ENCODE measurements at places on chromosomes 11 and 22. TPM values are rescaled to one million over a fixed set of nuclear protein-coding genes. Genes with fewer than 3 reads are reported as not detected.
A peak's percentile ranks its signal among the peaks of the same experiment; 100 is the strongest.

DNA sequence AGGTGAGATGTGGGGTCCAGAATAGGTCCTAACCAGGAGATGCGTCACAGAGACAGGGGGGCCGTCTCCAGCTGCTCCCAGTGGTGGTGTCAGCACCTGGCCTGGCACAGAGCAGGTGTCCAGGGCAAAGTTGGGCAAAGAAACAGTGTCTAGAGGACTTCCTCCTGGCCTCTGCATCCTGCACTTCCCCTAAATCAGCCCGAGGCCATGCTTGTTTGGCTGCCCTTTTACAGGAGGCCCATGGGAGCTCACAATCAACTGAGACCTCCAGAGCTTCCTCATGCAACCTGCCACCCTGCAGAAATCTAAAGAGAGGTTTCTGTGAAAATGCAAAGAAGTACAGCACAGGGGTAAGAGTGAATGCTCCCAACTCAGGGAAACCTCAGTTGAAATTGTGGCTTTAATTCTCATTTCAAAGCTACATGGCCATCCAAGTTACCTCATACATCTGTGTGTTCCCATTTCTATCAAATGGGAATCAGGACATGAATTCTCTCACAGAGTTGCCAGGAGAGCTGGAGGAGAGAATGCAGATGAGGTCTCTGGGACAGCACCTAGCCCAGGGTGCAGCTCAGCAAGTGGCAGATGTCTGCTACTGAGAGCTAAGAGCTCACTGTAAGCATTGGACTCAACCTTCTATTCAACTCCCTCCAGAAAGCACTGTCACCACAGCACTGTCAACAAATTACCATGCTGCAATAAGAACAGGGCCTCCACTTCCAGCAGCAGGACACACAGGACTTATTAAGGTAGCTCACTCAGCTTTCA is 32.6 kb downstream of the TCIRG1 start:
- no peak for DNase-seq

- DNase-seq = peak; percentile 47
Observed at GRCh38 chr11:132056689-132057088, 686.3 kb downstream of the NTM start.

- DNase-seq = peak; percentile 9
Observed at GRCh38 chr11:14764579-14765527, 121.2 kb downstream of the PDE3B start.

DNA sequence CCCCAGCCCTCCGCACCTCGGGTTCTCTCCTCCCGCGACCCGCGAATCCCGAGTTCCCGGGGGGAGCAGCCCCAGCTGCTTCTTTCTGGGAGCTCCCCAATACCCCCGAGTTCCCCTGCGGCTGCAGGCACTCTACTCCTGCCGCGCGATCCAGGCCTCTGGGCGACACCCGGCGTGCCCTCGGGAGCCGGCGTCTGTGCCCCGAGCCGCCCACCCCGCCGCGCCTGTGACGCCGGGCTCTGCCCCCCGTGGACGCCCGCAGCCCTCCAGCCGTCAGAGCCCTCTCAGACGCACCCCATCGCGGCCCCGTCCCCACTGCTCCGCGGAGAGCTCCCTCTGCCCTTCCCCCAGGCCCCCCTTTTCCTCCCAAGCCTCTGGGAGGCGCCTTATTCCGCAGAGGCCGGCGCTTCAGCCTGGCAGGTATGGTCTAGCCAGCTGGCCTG is 422 bp downstream of the GLB1L2 start:
- DNase-seq = no peak

GRCh38 chr11:132972565-132972964 is 559.7 kb downstream of the OPCML start:
- no peak for DNase-seq

DNA sequence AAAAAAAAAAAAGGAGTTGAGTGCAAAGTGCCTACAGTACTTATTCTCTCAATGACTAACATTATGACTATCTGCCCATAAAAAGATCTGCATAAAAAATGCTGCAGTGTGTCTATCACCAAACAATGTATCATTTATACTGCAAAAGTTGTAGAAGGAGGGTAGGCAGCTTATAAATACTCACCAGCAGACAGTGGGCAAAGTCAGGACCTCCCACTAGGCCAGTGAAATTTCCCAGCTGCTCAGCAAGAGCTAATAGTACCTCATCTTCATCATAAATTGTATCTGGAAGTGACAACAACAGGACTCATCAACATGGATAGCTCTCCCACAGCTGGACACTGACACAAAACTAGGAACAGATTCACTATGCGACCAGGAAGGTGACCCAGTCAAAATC is 1.6 kb downstream of the PPP2R1B start:
- DNase-seq = peak; percentile 61

GRCh38 chr11:85663080-85663752 is 1.7 kb downstream of the CREBZF start:
- peak; percentile 46 for DNase-seq

DNA sequence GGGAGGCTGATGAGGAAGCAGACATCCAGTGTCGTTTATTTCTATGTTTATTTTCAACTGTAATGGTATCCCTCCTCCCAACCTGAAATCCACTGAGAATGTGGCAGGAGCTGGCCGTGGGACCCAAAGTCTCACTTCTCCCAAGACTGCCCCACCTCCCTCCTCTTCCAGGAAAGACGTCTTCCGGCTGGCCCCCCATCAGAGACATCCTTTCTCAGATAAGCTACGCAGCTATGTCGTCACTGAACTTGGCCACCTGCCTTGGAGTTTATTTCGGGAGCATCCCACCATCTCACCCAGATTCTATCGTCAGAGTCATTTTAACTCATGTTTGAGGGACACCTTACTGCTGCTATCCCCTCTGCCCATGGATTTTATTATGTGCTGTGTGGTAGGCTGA is 13.9 kb downstream of the TMEM184B start:
- no peak for DNase-seq

- DNase-seq = peak; percentile 61
Observed at GRCh38 chr11:64742087-64742888, 1.7 kb downstream of the RASGRP2 start.

DNA sequence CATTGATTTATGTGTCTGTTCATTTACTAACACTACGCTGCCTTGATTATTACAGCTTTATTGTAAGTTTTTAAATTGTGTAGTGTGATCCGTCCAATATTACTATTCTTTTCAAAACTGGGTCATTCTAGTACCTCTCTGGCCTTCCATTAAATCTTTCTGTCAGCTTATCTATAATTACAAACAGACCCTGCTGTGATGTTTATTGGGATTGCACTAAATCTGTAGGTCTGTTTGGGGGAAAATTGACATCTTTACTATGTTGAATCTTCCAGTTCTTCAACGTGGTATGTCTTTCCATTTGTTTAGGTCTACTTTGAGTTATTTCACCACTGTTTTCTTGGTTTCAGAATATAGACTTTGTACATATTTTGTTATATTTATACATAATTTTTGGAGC is 15.6 kb downstream of the CABIN1 start:
- no peak for DNase-seq

DNA sequence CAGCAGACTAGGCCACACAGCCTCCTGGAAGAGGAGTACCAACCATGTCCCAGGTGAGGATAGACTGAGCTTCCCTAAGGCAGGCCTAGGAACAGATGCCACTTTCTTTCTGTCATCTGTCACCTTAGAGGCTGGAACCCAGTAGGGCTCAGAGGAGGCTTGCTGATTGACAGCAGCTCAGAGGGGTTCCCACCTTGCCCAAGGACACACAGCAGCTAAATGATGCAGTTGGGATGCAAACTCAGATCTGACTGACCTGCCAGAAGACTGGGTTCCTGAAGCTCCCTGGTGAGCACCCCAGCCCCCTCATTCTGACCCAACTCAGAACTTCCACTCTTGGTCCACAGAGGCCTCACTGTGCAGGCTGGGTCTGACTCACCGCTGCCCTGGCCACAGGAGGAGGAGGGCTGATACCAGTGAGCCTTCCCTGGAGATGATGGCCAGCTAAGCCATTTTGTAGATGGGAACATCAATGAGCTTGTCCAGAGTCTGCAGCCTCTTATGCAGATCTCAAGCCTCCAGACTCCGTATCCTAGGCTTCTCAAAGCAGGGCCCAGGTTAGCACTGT is 14.0 kb downstream of the CAPN5 start:
- DNase-seq = peak; percentile 75

GRCh38 chr22:19097518-19097917 is 24.7 kb downstream of the DGCR2 start:
- DNase-seq = no peak

- DNase-seq = no peak
Observed at GRCh38 chr11:112467721-112468120, 207.1 kb upstream of the PLET1 start.

- no peak for DNase-seq
Observed at GRCh38 chr11:73851046-73851764, 25.4 kb downstream of the COA4 start.

DNA sequence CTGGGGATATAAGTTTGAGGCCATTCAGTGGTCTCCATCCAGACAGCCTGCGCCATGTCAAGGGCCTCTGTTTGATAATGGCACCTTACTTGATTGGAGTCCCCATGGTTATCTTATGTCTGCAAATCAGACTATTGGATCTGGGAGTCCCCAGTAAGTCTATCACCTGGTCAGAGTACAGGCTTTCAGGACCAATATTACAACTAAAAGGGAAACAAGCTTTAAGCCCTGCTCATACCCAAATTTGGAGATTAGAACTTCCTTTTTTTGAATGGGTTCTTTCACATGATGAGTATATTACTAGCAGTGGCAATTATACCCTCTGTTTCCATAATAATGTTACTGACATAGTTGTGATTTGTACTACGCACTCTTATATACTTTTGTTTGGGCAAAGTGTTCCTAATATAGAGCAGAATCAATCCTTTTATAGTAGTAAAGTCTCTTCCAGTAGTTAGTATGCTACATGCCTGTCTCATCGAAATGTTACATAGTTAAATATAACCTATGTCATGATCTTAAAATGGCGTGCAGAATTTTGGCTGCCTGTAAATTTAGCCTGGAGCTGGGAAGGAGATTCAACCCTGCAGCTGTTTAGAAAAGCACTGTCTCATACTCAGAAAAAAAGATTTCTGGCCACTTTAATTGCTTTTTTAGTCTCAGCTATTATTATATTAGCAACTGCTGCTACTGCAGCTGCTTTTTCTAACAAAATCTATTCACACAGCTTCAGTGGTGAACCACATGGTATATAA is 4.9 kb downstream of the MS4A15 start:
- DNase-seq = no peak

The PGA4 gene
- 0.31 TPM for polyA plus RNA-seq

The SYT8 gene
- not detected for polyA plus RNA-seq

The MUC15 gene
- 0.06 TPM for polyA plus RNA-seq

The ESAM gene
- not detected for polyA plus RNA-seq

The KIRREL3 gene
- polyA plus RNA-seq = 17.5 TPM

The GALNT18 gene
- polyA plus RNA-seq = 3.9 TPM

The DBX1 gene
- not detected for polyA plus RNA-seq
